Mesothelial cell of epicardium (in vitro differentiated cells): ENCODE measurements at places on chromosomes 1 and 21. TPM values are rescaled to one million over a fixed set of nuclear protein-coding genes. Genes with fewer than 3 reads are reported as not detected.

TNFRSF8 gene
- total RNA-seq = 0.31 to 0.53 TPM (median 0.41 TPM) in 3 replicates

IFI44L gene
- 86.8 to 105 TPM (median 88.6 TPM) in 3 replicates for total RNA-seq

DCST1 gene
- total RNA-seq = 0.58 TPM in 1 of 3 replicates, not detected in the others

DNA sequence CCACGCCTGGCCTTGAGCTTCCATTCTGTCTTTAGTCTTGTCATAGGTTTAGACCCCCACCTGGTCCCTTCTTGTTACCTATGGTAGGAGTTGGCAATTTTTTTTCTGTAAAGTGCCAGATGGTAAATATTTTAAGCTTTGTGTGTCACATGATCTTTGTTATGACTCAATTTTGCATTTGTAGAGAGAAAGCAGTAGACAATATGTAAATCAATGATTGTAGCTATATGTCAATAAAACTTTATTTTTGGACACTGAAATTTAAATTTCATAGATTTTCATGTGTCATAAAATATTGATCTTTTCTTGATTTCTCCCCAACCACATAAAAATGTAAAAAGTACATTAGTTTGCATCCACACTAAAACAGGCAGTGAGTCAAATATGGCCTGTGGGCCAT lies 8.0 kb downstream of the MKNK1 start:
- DNase-seq = no peak

DNA sequence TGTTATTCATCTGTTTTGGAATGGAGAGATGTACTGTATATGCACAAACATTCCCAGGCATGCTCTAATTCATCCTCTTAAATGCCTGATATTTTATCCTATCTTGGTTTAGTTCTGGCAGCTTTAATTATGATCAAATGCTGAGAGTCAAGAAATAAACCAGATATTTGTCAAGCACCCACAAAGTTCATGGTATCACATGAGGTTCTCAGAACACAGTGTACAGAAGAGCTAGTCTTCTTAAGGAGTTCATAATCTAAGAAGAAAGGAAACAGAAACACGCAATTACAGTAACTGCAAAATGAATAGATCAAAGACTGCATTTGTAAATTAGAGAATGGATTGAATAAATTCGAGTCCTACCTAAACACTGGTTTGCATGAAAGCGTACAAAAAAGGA lies 58.3 kb upstream of the KCNH1 start:
- DNase-seq = no peak

DNA sequence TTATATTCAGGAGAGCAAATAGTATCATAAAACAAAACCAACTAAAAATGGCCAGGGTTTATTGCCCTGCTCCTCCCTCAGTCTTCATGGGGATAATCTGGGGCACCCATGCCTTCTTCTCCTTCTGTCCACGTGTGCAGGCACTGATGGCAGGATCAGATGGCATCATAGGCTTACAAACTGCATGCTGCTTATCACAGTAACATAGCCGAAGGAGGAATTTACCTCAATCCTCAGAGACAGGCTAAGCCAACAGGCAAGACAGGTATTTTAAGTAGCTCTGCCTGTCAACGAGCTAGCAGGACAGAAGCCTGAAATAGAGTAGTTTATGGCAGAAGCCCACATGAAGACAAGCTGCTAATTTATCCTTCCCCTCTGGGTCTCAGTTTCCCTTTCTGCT lies 9.4 kb downstream of the LAMB3 start:
- no peak for DNase-seq

- DNase-seq = no peak
These were observed 34.6 kb upstream of the FMO3 start for GRCh38 chr1:171055966-171056643.

DNA sequence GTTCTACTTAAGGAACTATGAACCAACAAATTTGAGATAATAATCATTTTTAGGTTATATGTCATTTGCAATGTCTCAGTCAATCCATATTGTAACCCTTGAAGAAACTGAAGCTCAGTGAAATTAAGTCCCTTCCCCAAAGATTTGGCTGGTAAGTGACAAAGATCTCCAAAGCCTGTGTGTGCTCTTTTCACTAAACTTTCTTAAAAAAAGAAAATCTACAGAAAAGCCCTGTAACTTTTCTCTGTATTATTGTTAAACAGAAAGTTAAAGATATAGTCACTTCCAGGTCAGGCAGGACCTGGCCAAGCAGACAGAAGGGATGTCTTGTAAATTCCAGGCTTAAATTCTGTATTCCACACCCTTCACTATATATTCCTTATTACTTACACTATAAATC lies 1.5 kb downstream of the LIX1L start:
- DNase-seq = no peak

DNA sequence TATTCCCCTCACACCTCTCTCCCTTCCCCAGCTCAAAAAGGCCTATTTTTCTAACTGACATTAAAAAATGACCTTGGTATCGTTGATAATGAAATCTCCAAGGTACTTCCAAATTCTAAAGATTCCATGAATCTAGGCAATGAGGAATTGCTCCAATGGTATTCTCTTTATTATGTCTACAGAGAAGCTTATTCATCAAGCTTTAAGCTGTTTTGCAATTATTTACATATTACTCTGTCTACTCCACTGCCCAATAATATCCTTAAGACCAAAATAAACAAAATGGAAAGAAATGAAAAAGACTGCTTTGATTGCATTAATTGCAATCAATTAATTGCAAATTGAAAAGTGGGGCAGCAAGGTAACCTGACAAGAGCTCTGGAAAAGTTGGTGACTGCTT lies 7.9 kb downstream of the PLPP3 start:
- no peak for DNase-seq

- DNase-seq = peak; percentile 74
These were observed 7.6 kb upstream of the IL22RA1 start for GRCh38 chr1:24150234-24151174.
